ENCODE measurements at places on chromosomes 12 and 14.

- DNase-seq = no peak
These were observed 1.4 kb downstream of the VAMP1 start for GRCh38 chr12:6469092-6469491.

- DNase-seq = no peak
These were observed 192.4 kb downstream of the TMX1 start for GRCh38 chr14:51432302-51432948.

DNA sequence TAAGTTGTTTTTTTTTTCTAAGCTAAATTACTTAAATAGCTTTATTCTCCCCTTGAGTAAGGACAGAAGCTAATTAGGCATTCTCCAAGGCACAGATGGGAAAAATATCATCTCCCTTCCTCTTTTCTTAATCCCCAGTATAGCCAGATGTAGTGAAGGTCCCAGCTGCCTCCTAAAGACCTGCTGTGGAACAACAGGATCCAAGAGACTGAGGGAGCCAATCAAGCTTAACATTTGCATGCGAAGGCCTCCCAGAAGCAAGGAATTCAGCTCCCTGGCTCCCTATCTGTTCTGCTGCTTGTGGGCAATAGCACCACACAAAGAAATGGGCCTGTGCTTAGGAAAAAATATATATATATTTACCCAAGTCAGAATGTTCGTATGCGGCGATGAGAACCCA is 255.2 kb downstream of the SYT1 start:
- DNase-seq = no peak

DNA sequence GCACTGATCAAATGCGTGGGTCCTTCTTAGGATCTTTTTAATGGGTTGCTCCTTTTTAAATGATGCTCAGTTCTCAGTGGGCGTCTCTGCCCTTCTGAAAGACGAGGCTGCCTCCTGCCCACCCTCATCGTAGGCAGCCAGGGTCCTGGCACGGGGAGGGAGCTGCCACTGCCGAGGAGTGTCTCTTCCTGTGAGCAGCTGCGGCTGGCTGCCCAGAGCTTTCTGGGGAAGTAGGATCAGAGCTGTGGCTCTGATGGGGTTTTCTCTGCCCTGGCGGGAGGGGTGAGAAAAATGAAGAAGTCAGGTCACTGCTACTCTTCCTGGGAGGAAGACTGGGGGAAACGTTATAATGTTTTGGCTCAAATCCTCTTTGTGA is 31.1 kb upstream of the BEGAIN start:
- no peak for DNase-seq

DNA sequence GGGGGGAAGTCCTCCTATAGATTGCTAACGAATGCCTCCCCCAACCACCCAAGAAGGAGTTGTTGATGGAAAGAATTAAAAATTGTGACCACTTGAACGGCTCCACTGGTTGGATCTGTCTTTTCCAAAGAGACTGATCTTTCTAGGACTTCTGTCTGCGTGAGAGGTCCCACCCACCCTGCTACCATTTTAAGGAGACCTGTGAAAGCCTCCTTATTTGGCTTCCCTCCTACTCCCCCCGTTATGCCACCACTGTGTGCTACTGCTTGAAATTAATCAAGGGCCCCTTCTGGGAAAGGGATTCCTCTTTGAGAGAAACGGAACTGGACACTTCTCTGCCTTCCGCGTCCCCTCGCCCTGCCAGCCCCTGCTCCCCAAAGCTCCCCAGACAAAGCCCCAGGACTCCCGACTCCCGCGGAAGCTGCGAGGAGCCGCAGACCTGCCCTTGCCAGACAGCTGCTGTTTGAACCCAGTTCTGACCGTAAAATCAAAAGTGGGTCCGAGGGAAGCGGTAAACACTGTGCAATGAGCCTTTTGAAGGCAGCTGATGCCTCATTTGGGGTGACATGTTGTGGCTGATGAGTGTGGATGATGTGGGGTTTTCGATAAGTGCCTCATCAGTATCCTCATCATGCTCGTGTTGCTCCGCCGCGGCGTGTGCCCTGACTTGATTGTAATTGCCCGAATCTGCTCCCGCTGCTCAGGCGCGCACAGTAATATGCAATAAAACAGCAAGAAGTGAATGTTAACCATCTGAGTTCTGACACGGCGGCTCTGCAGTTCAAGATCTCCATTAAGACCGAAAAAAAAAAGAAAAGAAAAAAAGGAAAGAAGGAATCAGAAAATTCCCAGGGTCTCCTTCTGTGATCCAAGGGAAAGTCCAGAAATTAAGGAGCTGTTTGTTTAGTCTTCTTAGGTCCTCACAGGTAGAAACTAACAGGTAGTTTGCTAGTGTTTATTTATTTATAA is 48.2 kb downstream of the MBIP start:
- DNase-seq = no peak

GRCh38 chr12:52675301-52675701 is 4.9 kb downstream of the KRT1 start:
- no peak for DNase-seq

DNA sequence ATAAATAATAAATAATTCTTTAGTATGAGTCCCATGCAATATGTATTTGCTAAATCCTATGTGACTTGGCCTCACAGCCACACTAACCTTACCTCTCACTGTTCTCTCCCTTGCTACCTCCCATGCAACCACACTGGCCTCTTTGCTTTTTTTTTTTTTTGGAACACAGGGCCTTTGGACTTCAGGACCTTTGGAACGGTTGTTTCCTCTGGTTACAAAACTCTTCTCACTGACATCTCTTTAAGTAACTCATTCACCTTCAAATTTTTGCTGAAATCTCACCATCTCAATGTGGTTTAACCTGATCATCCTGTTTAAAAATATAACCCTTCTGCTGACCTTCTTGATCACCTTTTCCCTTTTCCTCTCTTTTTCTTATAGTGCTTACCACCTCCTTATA is 194.0 kb downstream of the SSPN start:
- no peak for DNase-seq

DNA sequence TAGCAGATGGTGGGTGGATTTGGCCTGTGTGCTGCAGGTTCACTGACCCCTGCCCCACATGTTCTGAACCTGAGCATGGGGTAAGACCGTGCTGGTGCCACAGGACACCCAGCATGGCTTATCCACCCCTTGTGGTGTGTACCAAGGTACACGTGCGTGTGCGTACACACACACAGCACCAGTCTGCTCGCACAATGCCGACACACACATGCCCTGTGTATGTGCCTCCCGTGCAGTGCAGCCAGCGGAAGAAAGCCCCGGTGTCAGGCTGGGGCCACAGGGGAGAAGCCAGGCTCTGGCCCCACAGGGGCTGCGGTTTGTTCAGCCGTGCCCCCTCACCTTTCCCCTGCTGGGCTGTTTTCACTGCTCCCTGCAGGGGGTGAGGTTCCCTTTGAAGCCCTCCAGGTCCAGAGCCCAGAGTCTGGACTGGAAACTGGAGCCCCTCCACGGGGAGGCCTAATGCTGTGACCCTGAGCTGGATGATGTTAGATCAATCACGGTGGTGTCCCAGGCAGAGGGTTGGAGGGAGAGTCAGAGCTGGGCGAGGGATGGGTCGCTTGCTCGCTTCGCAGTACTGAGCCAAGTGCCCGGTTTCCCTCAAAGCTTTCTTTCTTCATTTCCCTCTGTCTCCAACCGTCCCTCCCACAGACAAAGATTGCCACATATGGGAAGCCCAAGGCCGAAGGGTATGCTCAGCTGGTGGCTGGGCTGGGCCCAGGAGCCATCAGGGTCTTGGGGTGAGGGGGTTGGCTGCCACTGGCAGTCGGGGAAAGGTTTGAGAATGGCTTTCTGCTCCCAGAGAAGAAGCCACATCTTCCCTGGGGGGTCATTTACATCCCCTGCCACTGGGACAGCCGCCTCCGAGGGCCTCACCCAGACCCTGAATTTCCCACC is 6.2 kb downstream of the DTX1 start:
- DNase-seq = no peak

GRCh38 chr14:53778263-53778662 is 178.4 kb downstream of the BMP4 start:
- DNase-seq = no peak

GRCh38 chr12:5429741-5430557 is 2.0 kb upstream of the NTF3 start:
- DNase-seq = no peak

DNA sequence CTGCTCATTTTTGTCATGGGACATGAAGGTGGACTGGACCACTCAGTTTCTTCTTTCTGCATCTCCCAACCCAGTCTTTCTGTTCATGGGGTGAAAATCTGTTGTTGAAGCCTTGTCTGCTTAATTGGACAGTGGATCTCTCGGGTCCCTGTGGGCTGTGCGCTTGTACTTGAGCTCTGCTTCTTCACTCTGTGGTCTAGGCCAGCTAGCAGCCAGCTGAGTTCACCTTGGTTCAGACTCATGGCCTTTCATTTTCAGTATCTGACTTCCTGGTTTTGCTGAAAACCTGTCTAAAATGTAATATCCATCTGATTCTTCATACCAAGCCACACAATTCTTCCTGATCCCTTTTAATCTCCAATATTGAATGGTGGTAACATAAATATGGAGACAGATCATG is 117.2 kb downstream of the LRRK2 start:
- DNase-seq = no peak
